ENCODE measurements at places on chromosomes 4 and X.

- no peak for DNase-seq
Measured at GRCh38 chr4:148173397-148174017, 268.7 kb downstream of the NR3C2 start.

DNA sequence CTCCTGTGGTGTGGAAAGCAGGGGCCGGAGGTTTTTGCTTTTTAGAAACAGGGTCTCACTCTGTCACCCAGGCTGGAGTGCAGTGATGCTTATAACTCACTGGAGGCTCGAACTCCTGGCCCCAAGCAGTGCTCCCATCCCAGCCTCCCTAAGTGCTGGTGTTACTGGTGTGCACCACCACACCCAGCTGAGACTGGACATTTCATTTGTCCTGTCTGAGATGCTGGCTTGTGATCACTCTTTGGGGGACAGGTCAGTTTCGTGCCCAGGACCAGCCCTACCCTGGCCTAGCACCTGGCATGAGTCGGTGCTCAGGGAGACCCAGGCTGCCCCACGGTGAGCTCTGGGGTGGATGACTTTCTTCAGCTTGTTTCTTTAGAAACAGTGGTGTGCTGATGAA, 11.3 kb downstream of the PSAPL1 start:
- DNase-seq = no peak

DNA sequence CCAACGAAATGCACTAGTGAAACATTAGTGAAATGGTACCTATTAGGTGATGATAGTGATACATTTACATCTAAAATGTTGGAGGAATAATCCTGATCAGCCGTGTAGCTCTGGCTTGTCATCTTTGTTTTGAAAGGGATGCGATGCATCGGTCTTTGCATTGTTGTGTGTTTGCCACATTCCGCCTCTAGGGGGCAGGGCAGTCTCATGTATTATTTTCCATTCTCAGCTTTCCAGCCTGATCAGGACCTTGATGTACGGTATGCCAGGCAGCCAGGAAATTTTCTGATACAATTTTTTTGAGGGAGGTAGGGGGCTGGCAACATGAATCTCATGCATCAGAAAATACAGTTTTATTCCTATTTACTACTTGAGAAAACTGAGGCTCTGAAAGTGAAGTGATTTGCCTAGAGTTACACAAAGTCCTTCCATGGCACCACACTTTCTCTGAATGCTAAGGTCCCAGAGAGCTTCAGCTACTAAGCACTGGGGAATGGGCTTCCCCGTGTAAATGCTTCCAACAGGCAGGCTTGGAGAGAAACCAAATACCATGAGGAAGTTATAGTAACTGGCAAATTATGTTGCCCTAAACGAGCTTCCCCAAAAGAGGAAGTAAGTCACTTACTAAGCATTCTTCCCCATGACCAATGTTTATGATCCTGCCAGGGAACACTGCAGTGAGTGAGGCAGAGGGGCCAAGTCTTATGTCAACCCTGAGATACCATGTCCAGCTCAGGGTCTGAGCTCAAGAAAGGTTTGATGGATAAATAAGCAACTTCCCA, 31.8 kb upstream of the IQSEC2 start:
- no peak for DNase-seq

DNA sequence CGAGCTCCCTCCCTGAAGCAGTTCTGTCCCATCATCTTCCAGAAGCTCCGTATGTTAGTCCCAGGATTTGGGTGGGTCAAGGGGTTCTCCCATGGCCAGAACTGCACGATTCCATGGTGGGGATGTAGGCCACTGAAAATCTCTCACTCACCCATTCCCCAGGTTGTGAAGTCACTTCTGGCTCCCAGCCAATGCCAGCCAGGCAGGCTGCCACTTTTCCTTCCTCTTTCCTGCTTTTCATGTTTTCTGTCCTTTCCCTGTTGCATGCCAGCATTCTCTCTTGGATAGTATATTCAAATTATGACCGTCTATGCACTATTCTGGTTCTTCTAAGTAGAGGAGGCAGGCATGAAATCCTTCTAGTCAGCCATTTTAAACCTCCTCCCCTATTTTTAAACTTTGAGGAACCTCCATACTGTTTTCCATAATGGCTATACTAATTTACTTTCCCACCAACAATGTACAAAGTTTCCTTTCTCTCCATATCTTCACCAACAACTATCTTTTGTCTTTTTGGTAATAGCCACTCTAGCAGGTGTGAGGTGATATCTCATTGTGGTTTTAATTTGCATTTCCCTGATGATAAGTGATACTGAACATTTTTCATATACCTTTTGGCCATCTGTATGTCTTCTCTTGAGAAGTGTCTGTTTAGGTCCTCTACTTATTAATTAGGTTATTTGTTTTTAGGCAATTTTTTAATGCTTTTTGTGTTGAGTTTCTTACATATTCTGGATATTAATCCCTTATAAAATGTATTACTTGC, 182.1 kb upstream of the TET2 start:
- peak; percentile 45 for DNase-seq

- DNase-seq = no peak
Measured at GRCh38 chr4:1285790-1286553, 3.7 kb upstream of the MAEA start.

DNA sequence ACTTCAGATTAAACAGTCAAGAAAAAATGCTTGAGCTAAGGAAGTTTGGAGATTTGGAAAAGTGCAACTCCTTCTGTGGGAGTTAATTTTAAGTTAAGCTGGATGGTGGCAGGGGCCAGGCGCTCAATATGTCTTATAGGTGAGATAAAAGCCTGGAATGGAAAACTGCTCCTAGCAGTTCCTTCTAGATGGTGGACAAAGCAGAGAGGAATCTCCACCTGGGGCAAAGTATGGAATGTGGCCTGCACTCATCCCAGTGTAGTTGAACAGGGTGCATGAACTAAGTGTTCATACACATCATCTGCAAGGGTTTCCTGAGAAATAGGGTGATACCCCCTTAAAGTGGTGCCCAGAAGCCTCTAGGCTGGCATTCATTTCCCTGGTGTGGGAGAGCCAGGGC, 227.1 kb downstream of the FGF13 start:
- no peak for DNase-seq

- no peak for DNase-seq
Measured at GRCh38 chrX:124594017-124594651, 247.8 kb downstream of the SH2D1A start.

GRCh38 chr4:148253768-148254167, 188.4 kb downstream of the NR3C2 start:
- no peak for DNase-seq

GRCh38 chrX:135477576-135477975, 42.9 kb upstream of the INTS6L start:
- peak; percentile 68 for DNase-seq

- DNase-seq = no peak
Measured at GRCh38 chrX:23790155-23790497, 7.2 kb downstream of the SAT1 start.

GRCh38 chr4:173282256-173282562, 51.9 kb downstream of the HMGB2 start:
- DNase-seq = no peak

- no peak for DNase-seq
Measured at GRCh38 chr4:102525097-102525496, 23.9 kb downstream of the NFKB1 start.

DNA sequence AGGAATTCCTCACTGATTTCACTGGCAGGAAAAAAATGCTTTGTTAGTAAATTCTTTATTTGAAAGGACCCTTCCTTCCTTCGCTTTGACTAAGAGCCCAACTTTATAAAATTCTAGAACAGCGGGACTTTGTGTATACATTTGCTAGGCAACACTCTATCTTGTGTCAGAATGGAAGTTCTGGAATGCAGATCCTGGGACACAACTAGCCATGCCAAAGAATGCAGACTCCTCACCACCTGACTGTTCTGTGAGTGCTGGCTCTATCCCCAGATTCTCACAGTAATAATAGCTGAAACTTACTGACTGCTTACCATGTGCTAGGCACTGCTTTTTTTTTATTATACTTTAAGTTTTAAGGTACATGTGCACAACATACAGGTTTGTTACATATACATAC, 73.3 kb upstream of the ZDHHC15 start:
- no peak for DNase-seq

Measured in lower lobe of right lung (tissue), 2 donors.